ENCODE measurements at places on chromosomes 1 and 21.

DNA sequence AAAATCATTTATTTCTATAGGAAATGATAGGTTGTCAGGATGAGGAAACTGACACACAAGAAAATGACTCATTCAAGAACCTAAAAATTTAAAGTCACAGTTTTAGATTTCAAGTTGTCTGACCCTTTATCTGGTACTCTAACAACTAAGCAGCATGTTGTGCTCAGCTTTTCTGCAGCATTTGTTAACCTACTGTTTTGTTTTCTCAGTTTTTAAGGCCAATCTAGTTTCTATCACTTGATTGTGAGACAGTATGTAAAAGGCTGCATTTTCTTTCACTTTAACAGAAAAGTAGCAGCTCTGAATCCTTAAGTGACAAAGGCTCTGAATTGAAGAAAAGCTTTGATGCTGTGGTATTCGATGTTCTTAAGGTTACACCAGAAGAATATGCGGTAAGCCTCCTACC, 59.1 kb downstream of the RALGPS2 start:
- DNase-seq = no peak

GRCh38 chr1:84143796-84144565, at the start of gene PRKACB:
Gene PRKACB (plus strand): TSS chr1:84144271. CDS start chr1:84144362, 91 bp downstream.
- DNase-seq = no peak

DNA sequence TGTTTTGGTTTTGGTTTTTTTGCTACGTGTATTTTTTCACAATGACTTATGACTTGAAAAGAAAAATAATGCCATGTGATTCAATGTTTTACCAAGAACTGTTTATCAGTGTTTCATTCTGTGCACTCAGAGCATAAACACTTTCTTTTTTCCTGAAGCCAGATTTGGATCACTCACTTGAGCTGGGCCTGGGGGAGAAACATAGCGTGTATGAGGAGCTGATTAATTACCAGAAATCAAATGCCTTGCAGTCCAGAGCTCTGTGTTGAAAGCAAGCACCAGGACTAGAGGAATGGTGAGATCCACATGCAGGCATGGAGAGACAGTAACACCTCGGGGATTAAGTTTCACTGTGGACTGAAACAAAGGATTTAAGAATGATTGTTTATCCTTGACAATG, 642.1 kb upstream of the ADGRL2 start:
- no peak for DNase-seq

GRCh38 chr1:47941609-47942239, 55.5 kb downstream of the TRABD2B start:
- DNase-seq = no peak

DNA sequence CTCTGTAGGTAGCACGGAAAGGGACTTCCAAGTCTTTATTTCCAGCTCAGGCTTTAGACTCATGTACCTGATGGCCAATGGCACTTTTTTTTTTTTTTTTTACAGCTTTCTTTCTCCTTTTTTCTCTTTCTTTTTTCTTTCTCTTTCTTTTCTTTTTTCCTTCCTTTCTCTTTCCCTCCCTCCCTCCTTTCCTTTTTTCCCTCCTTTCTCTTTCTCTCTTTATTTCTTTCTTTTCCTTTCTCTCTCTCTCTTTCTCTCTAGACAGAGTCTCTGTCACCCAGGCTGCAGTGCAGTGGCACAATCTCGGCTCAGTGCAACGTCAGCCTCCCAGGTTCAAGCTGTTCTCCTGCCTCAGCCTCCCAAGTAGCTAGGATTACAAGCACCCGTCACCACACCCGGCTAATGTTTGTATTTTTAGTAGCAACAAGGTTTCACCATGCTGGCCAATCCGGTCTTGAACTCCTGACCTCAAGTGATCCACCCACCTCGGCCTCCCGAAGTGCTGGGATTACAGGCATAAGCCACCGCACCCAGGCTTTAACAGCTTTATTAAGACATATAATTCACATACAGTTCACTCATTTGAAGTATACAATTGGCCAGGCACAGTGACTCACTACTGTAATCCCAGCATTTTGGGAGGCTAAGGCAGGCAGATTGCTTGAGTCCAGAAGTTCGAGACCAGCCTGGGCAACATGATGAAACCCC, 5.1 kb upstream of the DCAF8 start:
- no peak for DNase-seq

GRCh38 chr1:222928212-222928611, 113.4 kb downstream of the DISP1 start:
- DNase-seq = no peak

DNA sequence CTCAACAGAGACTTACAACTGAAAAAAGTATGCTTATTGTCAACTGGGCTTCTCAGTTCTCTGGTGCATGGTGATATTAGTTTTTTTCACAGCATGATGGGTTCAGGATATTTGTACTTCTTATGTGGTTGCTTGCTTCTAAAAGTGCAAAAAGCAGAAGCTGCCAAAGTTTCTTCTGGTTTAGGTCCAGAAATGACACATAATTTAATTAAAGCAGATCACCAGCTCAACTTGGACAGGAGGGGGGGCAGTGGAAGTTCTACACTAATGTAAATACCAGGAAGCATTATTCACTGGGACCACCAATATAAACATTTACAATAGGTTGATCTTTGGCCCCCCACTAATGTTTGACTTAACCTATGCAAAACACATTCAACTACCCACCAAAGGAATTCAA, 354.8 kb upstream of the BRINP3 start:
- DNase-seq = no peak

GRCh38 chr1:55555956-55556725, 341.0 kb upstream of the USP24 start:
- DNase-seq = no peak

- no peak for DNase-seq
These were observed 35.3 kb downstream of the BEND5 start for GRCh38 chr1:48741380-48741779.

DNA sequence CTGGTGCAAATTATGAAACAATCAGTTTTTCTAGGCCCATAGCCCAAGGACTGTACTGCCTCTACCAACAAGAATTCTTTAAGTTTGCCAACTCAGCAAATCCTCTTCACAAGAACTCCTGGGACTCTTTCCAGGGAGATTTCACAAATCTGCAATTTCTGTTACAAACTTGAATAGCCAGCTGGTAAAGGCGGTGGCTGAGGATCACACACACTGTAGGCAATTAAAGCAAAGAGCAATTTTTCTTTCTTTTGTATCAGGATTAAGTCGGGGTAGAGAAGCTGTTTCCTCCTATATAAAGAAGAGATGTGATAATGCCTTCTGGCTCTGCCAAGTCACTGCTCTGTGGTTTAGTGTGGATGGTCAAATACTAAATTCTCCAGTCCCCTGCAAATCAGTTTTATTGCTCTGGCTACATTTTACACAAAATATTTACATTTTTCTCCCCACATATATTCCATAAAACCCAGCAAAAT, 1.7 kb downstream of the ALDH9A1 start:
- no peak for DNase-seq

- no peak for DNase-seq
These were observed 110.2 kb downstream of the MATN1 start for GRCh38 chr1:30613188-30613587.

GRCh38 chr1:226908913-226909312, 31.2 kb upstream of the COQ8A start:
- no peak for DNase-seq

Data from stimulated activated CD4-positive, alpha-beta T cell treated with anti-CD3 and anti-CD28 coated beads, Interleukin-12 subunit alpha, Interleukin-12 subunit beta, amount 100 ng/mL, for 4 hours (primary cell).